Stomach (tissue), 19 donors: ENCODE measurements at places on chromosomes 2 and 18. TPM values are rescaled to one million over a fixed set of nuclear protein-coding genes. Genes with fewer than 3 reads are reported as not detected.

The PLGLB2 gene
- 1.5 TPM for polyA plus RNA-seq

DNA sequence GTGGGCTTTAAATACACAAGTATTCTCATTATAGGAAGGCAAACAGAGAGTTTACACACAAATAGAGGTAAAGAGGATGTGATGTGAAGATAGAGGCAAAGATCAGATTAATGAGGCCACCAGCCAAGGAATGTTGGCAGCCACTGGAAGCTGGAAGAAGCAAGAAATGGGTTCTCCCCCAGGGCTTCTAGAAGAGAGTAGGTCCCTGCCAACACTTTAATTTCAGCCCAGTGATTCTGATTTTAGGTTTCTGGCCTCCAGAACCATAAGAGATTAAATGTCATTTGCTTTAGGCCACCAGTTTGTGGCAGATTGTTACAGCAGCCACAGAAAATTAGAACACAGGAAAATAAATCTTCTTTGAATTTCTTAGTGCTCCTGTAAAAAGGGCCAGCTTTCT is 916.7 kb downstream of the CPS1 start:
- DNase-seq, result no peak

DNA sequence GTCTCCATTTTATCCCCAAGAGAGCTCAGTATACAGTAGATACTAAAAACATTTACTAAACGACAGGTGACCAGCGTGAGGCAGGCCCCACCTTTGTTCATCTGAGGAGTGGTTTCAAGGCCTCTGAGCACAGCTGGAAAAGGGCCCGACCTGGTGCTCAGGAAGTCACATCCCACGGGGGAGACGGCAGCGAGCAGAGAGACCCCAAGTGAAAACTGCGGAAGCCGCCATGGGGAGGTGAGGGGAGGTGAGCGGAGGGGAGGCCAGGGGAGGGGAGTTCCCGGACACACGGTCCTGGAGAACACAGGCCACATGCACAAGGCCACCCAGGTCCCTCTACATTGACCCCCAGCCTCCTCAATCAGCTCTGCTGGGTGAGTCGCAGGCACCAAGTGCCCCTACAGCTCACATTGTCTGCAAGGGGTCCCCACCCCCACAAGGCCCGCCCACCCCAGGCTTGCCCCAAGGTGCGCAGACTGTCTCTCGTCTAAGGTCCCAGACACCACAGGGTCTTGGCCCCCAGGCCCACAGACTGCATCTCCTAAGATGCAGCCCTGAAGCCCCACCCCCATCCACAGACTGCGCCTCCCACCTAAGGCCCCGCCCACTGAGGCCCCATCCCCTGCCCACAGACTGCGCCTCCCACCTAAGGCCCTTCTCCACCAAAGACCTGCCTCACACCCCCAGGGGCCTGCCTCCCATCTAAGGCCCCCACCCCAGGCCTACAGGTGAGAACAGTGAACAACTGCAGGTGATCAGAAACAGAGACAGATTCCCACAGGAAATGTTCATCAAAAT is 19.1 kb downstream of the PARD6G start:
- DNase-seq, result no peak

DNA sequence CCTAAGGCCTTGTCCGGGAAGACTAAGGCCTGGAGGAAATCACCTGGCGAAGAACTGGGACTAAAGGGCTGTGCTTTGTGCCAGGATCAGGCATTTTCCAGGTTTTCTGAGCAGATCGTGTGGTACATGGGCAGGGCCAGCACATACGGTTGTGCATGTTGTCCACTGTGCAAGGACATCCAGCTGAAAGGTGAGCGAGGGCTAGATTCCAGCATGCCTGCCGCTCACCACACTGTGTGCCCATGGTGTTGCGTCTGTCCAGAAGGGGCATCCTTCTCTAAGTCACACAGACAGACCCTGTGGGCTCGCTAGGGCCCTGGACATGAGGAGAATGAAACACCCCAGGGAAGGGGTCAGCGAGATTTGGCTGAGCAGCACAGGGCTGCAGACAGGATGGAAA is 80.3 kb upstream of the TAF1B start:
- no peak for DNase-seq

DNA sequence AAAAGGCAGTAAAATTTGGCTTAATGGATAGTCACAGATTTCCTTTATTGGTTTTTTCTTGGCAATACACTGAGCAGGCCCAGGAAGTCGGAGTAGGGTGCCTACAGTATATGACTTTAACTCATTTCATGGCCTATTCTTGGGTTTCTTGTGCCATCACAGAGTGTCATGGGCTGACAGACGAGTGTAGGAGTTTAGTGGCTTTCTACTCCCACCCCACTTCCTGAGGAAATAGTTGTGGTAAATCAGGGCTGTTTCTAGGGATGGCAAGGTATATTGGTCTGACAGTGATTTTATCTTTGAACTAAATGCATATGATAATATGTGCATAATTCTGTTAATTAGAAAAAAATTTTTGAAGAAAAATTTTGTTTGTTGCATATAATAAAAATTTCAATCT is 100.1 kb downstream of the PLCL1 start:
- no peak for DNase-seq

GRCh38 chr18:74498712-74499627 is 2.8 kb downstream of the CNDP2 start:
- DNase-seq, result peak; percentile 72

The TCF4 gene
- 12.7 TPM for polyA plus RNA-seq
